ENCODE measurements at places on chromosomes 12 and 14.

DNA sequence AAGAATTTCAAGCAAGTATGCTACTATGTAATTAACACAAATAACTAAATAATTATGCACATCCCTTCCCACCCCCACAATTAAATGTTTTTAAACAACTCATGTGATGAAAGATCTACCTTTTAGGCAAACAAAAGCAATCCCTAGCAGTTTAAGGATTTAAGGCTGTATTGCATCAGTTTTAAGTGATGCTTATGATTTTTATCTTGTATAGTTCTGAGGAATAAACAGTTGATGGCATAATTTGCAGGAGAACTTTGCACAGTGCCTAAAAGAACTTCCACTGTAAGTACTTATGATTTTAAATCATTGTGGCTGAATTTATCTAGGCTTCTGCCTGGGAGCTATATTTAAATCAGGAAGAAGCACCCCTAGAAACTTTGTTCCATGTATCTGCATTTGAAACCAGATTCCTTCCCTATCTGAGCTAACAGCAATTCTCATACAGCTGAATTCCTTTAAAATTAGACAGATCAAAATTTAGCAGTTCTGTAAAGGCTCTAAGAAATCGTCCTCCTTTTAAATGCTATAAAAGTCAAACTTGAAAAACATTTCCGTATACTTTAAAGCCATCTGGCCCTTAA lies 388.6 kb downstream of the BCAT1 start:
- peak; percentile 8 for DNase-seq

GRCh38 chr14:79638672-79639266 lies 572.5 kb downstream of the DIO2 start:
- DNase-seq = no peak

- no peak for DNase-seq
Observed at GRCh38 chr14:96217376-96217913, 12.8 kb downstream of the BDKRB2 start.

DNA sequence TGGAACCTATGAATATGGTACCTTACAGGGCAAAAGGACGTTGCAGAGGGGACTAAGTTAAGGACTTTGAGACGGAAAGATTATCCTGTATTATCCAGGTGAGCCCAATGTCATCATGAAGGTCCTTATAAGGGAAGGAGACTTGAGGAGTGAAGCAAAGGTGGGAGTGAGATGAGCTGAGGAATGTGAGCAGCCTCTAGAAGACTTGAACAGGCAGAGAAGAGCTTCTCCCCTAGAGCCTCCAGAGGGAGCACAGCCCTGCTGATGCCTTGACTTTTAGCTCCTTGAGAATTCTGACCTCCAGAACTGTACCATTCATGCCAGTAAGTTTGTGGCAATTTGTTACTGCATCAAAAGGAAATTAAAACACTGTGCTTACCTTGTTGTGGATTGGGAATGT lies 41.8 kb upstream of the DCD start:
- DNase-seq = peak; percentile 4

- peak; percentile 59 for DNase-seq
Observed at GRCh38 chr12:52370926-52371608, 3.8 kb upstream of the KRT85 start.

DNA sequence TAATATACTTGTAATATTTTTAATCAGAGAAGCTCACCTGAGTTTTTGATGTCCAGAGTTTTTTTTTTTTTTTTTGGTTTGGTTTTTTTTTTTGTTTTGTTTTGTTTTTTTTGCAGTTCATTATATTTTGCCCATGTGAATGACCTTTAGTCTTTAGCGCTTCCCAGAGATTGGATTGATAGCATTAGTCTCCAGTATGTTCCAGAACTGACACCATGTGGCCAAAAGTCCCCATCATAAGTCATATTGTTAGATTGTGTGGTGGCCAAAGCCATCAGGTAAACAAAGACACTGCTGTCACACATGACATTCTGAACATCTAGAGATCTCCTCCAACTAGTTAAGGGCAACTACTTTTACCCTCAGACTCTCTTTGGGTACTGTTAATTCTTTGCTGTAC lies 272.8 kb upstream of the GARIN2 start:
- DNase-seq = no peak

- DNase-seq = no peak
Observed at GRCh38 chr12:120429368-120429767, 8.5 kb upstream of the COX6A1 start.

- DNase-seq = no peak
Observed at GRCh38 chr14:69615121-69615495, 3.7 kb downstream of the SUSD6 start.

- DNase-seq = peak; percentile 38
Observed at GRCh38 chr14:100012478-100013327, 52.5 kb upstream of the EVL start.

DNA sequence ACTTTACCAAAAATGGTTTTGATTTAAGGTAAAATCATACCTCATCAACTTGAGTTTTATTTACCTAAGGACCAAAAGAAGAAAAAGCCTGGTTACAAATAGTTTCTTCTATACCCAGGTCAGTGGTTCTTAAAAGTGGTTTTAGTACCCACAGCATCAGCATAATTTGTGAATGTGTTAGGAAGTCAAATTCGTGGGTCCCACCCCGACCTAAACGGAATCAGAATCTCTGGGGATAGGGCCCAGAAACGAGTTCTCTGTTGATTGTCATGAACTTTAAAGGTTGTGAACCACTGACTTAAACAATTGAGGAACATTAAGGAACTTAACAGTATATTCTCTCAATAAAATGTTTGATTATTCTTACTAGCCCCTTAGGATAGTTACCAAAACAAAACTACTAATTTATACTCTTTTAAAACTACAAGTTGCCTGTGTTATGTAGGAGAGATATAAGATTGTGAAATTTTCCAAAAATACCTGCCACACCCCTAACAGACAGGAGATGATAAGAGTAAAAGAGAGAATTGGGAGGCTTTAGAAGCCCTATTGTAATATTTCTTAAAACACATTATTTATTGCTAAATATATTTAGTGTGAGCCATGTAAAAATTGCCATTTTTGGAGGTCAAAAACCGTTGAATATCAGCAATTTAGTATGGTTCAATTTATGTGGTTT lies 669 bp upstream of the SLC25A21 start:
- no peak for DNase-seq

DNA sequence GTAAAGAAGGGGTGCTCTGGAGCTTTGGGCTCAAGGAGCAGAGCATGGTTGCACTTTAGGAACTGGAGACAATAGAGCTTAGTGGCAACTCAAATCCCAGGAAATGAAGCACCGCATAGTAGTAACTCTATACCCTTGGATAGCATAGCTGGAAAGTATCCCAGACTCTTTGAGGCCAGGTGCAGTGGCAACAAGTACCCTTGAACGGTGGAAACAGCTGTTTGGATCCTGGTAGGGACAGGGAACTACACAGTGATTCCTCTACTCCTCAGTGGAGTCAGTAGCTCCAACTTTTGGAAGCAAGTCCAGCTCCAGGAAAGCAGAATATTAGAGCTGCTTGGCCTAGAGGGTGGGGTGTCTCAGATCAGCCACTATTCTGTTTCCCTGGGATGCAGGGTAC lies 129.0 kb upstream of the WSCD2 start:
- no peak for DNase-seq

DNA sequence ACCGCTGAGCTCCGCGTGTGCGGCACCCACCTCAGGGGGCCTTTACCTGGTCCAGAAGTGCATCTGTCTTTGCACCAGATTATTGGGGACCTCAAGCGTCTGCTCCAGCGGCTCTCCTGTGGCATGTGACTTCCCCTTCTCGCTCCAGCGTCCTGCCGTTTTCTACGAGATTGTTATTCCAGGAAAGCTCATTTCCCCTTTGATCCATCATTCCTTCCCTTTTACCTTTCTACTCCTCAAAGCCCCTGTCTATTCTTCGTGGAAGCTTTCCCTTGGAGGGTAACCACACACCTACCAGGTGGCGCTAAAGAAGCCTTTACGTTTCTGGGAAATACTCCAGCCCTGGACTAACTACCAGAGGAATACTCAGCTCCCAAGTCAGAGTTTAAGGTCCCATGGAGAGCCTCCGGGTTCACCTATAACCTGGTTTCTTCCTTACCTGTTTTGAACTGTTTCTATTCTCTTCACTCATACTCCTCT lies 1.5 kb downstream of the FKBP4 start:
- peak; percentile 10 for DNase-seq

DNA sequence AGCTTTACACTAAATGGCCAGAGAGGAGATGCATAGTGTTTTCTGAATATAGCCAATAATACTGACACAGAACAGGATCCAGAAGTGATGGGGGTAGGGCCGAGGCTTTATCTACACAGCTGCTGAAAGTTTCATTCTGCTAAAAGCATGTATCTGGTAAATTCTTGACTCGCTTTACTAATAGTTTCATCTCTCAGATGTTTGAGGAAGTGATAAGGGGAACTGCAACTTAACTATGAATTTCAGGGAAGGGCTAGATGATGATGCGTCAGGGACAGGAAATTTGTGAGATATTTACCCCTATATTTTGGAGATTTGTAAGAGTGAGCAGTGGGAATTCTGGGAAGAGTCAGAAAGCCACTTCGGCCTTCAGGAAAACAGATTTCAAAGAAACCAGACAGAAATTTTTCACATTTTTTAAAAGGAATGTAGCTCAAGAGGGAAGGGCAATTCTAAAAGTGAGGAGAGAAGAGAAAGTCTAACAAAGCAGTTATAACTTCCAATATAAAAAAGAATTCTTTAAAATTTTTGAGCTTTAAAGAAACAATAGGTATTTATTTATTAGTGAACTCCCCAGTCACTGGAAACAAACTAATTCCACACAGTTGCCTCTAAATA lies 243.1 kb downstream of the BCAT1 start:
- peak; percentile 16 for DNase-seq

- no peak for DNase-seq
Observed at GRCh38 chr12:109329686-109330085, 18.0 kb upstream of the MYO1H start.

GRCh38 chr12:5988659-5989116 lies 43.6 kb upstream of the ANO2 start:
- peak; percentile 74 for DNase-seq

- DNase-seq = no peak
Observed at GRCh38 chr12:119676022-119676421, 8.1 kb downstream of the PRKAB1 start.

- no peak for DNase-seq
Observed at GRCh38 chr14:99245564-99246511, 26.2 kb downstream of the BCL11B start.

DNA sequence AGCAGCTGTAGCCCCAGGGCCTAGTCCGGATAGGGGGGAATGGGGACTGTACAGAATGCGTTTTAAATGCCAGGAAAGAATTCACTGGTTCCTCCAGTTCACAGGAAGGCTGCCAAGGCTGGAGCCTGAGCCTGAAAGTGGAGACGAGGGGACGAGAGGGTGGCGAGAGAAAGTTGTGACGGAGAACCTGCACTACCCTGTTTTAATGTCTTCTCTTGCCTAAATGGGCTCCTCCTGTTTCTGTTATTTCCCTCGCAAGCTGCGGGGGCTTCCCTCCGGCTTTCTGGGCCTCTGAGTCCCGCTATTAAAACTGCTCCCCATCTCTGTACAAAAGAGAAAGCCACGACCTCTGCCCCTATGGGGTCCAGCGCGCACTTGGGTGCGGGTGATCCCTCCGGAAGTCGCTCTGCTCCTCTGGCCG lies 4.5 kb downstream of the C1QL4 start:
- DNase-seq = peak; percentile 64

DNA sequence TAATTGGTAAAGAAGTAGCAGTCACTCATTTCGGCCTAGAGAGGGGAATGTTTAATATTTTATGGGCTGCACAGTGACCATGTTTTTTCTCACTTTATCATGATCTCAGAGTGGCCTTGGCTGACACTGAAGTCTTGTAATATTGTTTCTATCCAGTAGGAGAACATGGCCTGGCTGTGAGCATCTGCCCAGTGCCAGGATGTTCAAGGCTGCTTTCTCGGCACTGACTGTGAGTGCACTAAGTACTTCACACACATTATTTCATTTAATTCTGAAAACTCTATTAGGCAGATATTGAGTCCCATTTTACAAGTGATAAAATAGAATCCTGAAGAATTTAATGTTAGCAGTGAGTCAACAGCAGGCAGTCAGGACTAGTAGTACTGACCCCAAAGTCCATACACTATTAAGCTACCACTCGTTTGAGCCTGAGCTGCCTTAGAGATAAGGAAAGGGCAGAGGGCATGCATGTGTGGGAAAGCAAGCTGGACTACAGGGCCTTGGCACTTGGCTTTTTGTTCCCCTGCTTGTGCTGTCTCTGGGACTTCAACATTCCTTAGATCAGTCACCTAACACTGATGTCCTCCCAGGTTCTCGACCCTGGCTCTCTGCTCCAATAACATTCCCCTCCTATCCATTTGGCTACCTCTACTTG lies 42.2 kb upstream of the APPL2 start:
- peak; percentile 56 for DNase-seq

DNA sequence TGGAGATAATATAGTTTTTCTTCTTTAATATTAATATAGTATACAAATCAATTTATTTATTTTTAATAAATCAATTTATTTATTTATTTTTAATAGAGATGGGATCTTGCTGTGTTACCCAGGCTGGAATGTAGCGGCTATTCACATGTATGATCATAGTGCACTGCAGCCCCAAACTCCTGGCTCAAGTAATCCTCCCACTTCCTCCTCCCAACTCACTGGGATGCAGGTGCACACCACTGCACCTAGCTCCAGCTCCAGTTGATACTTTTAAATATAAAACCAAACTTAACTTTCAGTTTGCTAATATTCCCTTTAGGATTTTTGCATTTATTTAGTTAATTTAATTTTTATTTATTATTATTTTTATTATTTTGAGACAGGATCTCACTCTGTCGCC lies 8.6 kb downstream of the GOLGA5 start:
- no peak for DNase-seq

DNA sequence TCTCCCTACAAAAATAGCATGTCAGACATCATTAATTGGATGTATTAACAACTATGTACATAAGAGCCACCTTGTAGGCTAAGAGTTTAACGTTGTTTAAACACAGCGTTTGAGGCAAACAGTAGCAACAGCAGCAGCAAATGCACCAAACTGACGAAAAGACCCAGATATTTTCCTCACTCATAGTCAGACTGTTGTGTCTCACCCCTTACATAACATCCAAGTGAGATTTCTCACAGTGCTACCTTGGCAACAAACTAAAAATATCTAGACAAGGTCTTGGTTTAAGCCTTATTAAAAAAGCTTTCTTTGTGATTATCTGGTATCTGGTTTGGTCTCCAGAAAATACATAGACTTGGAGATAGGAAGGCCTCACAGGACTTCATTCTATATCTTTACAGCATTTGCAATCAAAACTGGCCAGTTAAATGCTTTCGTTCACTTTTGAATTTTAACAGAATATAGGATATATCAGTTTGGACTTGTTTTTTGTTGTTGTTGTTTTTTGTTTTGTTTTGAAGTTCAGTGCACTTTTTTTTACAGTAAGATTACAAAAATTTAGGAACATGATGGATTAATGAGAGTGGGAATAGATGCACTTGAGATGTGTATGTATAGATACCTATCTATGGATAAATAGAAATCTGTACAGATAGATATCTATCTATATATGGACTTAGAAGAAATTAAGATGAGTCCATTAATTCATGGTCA lies 4.1 kb downstream of the BHLHE41 start:
- DNase-seq = no peak

- DNase-seq = no peak
Observed at GRCh38 chr12:46368684-46369083, 3.9 kb downstream of the SLC38A2 start.

All from EH (cell line).